HCT116 (cell line): ENCODE measurements at places on chromosomes 1 and 21. TPM values are rescaled to one million over a fixed set of nuclear protein-coding genes. Genes with fewer than 3 reads are reported as not detected.

DNA sequence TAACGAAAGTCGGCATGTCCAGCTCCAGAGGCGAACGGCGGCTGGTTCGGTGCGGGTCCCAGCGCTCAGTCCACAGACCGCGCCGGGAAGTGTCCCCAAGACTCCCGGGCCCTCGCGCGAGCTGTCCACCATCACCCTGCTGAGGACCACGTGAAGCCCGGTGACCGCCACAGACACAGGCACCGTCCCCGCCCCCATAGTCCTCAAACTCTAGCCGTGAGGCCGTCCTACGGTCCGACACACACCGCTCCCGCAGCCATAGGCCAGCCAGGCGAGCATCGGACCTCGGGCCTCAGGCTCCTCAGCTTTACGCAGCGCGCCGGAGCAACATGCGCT is 535 bp downstream of the SETD4 start:
- H3K27ac ChIP-seq = peak overlapping the region; percentile 98
- peak overlapping the region; percentile 91 for H3K4me3 ChIP-seq
- no peak for DNase-seq
- peaks cover 11% of the 10 kb centered on the region for H3K4me1 ChIP-seq
- H3K27me3 ChIP-seq = no peaks in the 10 kb centered on the region
- H3K36me3 ChIP-seq = peaks cover 29% of the 10 kb centered on the region

- no peak overlapping the region for H3K4me3 ChIP-seq
- no peaks in the 10 kb centered on the region for H3K27me3 ChIP-seq
- H3K4me1 ChIP-seq = peaks cover 18% of the 10 kb centered on the region
- no peak for DNase-seq
Observed at GRCh38 chr21:31520561-31521098, 138.9 kb upstream of the SOD1 start.

DNA sequence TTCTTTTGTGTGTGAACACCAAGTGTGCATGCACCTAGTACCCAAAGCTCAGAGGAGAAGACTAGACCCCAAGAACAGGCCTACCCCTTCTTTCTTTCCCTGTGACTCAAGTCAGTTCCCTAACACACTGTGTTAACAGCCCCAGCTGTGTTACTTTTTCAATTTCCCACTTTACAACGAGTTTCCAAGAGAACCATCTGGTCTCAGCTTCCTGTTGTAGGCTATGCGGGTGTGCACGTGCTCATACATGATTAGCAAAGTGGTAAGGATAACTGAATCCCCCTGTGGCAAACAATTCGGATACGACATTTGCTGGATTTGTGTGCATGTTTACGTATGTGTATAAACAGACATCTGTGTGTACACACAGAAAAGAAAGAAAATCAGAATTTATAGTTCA is 17.9 kb downstream of the IFNAR2 start:
- H3K27ac ChIP-seq = no peak overlapping the region
- no peaks in the 10 kb centered on the region for H3K27me3 ChIP-seq
- no peaks in the 10 kb centered on the region for H3K4me1 ChIP-seq
- H3K36me3 ChIP-seq = peaks cover 35% of the 10 kb centered on the region
- DNase-seq = no peak
- no peak overlapping the region for H3K4me3 ChIP-seq

ENAH gene
- total RNA-seq = 100 TPM

DNA sequence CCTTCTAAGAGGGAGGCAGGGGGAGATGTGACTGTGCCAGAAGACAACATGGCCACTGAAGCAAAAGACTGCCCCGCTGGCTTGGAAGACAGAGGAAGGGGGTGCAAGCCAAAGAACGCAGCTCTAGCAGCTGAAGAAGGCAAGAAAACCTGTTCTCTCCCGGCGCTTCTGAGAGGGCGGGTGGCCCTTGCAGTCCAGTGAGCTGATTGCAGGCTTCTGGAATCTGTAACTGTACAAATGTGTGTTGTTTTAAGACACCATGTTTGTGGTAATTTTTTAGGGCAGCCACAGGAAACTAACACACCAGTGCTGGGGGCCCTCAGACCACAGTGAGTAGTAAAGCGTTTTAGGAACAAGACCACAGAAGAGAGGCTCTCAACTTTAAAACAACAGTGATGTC is 47.0 kb downstream of the CD46 start:
- no peak for DNase-seq
- H3K36me3 ChIP-seq = 0 out of 2 replicates have a peak, but pooled peaks cover 4% of the 10 kb centered on the region
- H3K4me3 ChIP-seq = no peak overlapping the region
- no peaks in the 10 kb centered on the region for H3K27me3 ChIP-seq

DNA sequence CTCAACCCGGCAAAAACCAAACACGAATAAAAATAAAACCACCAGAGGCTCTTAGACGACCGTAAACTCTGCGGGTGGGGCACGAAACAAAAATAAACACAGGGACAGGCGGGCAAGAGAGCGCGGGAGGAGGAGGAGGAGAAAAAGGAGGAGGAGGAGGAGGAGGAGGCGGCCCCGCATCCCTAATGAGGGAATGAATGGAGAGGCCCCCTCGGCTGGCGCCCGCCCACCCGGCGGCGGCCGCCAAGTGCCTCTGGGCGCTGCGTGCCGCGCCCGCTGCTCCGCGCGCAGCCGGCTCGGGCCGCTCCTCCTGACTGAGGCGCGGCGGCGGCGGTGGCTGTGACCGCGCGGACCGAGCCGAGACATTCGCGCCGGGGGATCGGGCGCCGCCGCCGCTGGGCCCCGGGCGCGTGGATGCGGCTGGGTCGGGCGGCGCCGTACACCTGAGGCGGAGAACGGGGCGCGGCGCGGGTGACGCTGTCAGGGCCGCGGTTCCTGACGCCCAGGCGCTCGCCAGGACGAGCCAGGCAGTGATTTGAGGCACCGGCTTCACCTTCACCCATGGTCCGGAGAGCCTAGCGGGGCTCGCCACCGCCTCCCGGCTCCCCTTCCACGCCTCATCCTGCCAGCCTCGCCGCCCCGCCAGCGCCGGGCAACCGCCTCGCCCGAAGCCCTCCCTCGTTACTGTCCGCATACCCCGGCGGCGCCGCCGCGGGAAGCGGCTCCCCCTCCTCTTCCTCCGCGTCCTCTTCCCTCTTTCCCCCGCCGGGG is at the start of gene MARK1:
Gene MARK1, plus strand, starts transcription at position 229 of the 771 bp plus-strand sequence. CDS start 687 bp downstream, outside the sequence.
- no peaks in the 10 kb centered on the region for H3K36me3 ChIP-seq
- peak within 1 kb of the TSS; percentile 57 for H3K27ac ChIP-seq
- H3K27me3 ChIP-seq = no peaks in the 10 kb centered on the region
- H3K4me1 ChIP-seq = peaks cover 22% of the 10 kb centered on the region; the same call in 1 of the 2 replicates

GJB5 gene
- total RNA-seq = 4.6 TPM

- H3K36me3 ChIP-seq = no peaks in the 10 kb centered on the region
- DNase-seq = peak; percentile 63
- peaks cover 7% of the 10 kb centered on the region for H3K4me1 ChIP-seq
- H3K27me3 ChIP-seq = no peaks in the 10 kb centered on the region
- peak overlapping the region; percentile 39; the same call in 1 of the 2 replicates for H3K27ac ChIP-seq
Observed at GRCh38 chr1:28129150-28129549, 40.7 kb upstream of the EYA3 start.

GRCh38 chr21:36010801-36011200 is 49.5 kb downstream of the SETD4 start:
- no peak overlapping the region for H3K27ac ChIP-seq
- H3K27me3 ChIP-seq = no peaks in the 10 kb centered on the region
- no peaks in the 10 kb centered on the region for H3K4me1 ChIP-seq
